Natural killer cell (primary cell): ENCODE measurements at places on chromosomes 2 and 18. TPM values are rescaled to one million over a fixed set of nuclear protein-coding genes. Genes with fewer than 3 reads are reported as not detected.

Gene MOGAT1
- total RNA-seq, result not detected

Gene DLGAP1
- total RNA-seq, result not detected

DNA sequence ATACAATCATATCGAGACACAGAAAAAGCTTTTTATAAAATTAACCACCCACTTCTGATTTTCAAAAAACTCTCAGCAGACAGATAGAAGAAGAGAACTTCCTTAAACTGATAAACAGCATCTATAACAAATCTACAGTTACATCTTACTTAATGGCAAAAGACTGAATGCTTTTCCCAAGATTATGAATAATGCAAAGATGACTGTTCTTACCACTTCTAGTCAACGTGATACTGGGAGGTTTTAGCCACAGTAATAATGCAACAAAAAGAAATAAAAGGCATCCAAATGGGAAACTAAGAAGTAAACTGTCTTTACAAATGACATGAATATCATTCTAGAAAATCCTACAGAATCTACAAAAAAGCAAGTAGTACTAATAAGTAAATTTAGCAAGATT, 58.0 kb upstream of the TMEM247 start:
- DNase-seq, result no peak

GRCh38 chr2:35347561-35347960, 1008.0 kb upstream of the CRIM1 start:
- no peak for DNase-seq

DNA sequence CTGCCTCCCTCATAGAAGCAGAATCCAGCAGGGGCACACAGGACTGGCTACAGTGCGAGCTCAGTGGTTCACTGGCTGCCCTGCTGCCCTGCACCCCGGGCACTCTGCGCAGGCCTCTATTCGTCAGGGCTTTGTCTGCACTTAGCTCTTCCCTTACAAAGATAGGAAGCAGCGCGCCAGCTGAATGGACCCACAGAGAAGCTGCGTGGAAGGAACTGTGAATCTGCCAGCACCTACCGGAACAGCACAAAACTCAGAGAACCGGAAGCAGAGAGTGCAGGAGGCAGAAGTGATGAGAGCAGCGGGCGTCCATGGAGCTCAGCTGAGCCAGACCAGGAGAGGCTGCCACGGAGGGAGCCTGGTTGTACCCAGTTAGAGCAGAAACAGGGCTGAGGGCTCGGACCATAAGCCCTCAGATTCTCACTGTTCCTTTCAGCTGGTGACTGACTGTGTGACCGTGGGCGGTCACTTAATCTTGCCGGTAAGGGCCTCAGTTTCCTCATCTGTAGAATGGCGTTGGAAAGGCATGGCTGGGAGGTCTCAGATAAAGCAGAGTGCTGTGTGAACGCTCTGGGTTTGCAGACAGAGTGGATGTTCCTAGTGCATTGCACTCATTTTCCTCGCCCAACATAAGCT, 23.1 kb upstream of the SLC66A3 start:
- DNase-seq, result no peak

GRCh38 chr2:118668431-118669424, 178.7 kb downstream of the EN1 start:
- DNase-seq, result no peak

- DNase-seq, result no peak
Observed at GRCh38 chr2:88016960-88017779, 823 bp upstream of the RNU2-63P start.

- DNase-seq, result no peak
Observed at GRCh38 chr2:15367715-15368114, 193.4 kb downstream of the NBAS start.

GRCh38 chr2:102052365-102052764, 60.6 kb downstream of the IL1R2 start:
- no peak for DNase-seq
